ENCODE measurements at places on chromosomes 6 and 20. TPM values are rescaled to one million over a fixed set of nuclear protein-coding genes. Genes with fewer than 3 reads are reported as not detected.

GRCh38 chr6:170286246-170286933 lies 4.5 kb downstream of the DLL1 start:
- no peak for DNase-seq

- no peak for DNase-seq
These were observed 275.6 kb upstream of the TAB2 start for GRCh38 chr6:149041953-149042352.

- no peak for DNase-seq
These were observed 8.8 kb upstream of the CD83 start for GRCh38 chr6:14108571-14109410.

The SYCP2 gene
- total RNA-seq = 5.4 TPM

The PRDM13 gene
- total RNA-seq = not detected

DNA sequence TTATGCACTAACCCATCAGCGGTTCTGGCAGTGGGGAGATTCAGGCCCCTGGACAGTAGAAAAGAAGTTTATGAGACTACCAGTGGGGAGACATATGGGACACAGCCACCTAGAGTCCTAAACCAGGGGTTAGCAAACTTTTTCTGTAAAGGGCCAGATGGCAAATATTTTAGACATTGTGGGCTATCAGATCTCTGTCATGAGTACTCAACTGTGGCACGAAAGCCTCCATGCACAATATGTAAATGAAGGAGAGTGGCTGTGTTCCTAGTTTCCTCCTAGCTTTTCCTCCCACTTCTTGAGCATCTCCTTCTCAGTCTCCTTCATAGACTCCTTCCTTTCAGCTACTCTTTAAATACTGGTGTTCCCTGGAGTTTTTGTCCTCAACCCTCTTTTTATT lies 3.3 kb upstream of the HLA-DMA start:
- DNase-seq = no peak

The CCDC170 gene
- total RNA-seq = not detected
